ENCODE measurements at places on chromosomes 4 and X. TPM values are rescaled to one million over a fixed set of nuclear protein-coding genes. Genes with fewer than 3 reads are reported as not detected.

- DNase-seq: no peak
Observed at GRCh38 chr4:85222561-85222960, 252.4 kb upstream of the ARHGAP24 start.

SSX2 gene
- total RNA-seq: not detected

- no peak for DNase-seq
Observed at GRCh38 chr4:97819294-97819693, 324.0 kb downstream of the STPG2 start.

DNA sequence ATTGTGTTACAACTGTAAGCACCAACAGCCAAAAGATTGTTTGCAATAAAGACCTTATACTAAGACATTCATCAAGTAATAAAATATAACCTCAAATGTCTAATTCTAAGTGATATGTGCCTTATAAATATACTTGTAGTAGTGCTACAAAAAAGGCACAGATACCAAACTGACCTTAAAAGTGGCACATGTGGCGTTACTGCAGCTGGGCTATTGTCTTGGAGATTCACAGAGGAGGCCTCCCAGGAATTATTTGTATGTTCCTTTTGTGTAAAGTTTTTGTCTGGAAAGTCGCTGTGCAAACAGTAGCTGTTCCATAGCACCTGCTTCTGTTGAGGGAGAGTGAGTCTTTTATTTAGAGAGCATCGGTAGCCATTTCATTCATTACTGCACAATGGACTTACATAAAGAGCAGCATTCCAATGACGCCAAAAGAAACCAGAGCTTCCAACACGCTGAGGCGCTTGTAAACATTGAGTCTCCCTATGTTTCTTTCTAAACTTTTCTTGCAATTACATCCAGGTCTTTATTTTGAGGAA is 143.7 kb downstream of the RPA4 start:
- DNase-seq: no peak

All from myocyte (in vitro differentiated cells).